ENCODE measurements at places on chromosomes 13 and 19.
A peak's percentile ranks its signal among the peaks of the same experiment; 100 is the strongest.

DNA sequence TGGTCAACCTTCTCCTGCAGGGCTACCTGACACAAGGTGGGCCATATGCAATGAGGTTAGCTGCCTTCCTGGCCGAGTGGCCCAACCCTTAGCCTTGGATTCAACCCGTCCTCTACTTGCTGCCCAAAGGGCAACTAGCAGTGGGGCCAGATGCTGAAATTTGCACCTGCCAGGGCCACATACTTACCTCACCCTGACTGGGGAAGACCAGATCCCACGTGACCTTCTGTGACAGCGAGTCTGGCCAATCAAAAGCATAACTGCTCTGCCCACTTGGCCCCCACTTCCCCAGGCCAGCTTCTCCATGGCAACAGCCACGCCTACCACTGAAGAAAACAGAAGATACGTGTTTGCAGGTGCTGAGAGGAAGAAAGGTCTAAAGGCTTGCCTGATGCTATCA lies 10.9 kb downstream of the PEG3 start:
- no peak for DNase-seq

GRCh38 chr19:30061223-30062064 lies 119.4 kb downstream of the URI1 start:
- no peak for DNase-seq

GRCh38 chr13:35228536-35228935 lies 248.0 kb downstream of the MAB21L1 start:
- DNase-seq = no peak

DNA sequence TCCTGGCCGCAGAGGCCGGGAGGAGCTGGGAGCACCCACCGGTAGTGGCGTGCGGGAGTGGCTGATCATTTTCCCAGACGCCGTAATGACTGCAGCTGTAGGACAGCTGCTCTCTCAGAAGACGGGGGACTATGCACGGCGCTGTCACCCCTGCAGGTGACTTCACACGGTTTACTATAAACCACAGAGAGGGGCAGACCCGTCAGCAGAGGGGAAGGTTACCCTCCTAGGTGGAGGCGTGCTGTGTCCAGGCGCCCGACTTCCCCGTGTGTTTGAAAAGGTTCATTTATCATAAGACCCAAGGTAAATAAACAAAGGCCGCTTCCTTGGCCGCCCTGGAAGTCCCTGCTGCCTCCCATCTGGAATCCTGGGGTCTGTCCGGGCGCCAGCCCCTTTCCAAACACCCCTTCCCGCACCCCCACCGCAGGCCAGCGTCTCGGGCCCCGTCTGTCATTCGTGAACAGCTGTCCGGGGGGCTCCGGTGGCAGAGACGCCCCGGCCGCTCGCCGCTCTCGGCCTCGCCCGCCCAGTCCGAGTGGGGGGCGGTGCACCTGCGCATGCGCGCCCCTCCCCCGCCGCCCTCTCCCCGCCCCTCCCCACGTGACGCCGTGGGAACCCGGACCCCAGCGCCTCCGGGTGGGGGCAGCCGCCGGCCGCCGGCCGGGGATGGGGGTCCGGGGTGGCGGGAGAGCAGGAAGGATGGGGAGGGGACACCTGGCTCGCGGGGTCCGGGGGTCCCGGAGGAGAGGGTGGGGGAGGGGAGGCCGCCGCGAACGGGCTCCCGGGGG lies 915 bp downstream of the SHC2 start:
- peak; percentile 18 for DNase-seq

- DNase-seq = peak; percentile 20
Observed at GRCh38 chr13:101700598-101700997, 248.1 kb downstream of the ITGBL1 start.

GRCh38 chr19:34651747-34652146 lies 25.2 kb downstream of the SCGB2B2 start:
- no peak for DNase-seq

- DNase-seq = peak; percentile 75
Observed at GRCh38 chr19:2476451-2477140, 669 bp downstream of the GADD45B start.

DNA sequence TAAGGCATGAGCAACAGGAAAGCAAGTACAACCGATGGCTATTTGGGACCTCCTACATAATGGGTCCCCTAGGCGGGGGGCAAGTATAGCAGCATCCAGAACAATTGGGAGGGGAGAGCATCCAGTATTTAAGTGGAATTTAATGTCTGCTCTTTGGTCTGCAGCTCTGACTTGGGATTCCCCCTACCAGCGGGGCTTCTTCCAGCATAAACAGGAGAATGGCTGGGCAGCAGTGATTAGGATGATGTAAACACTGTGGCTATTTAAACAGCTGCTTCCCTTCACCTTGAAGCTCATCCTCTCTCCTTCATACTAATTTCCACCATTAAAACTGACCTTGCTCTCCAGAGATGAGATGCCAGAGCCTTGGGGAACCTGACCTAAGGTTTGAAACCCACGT lies 73.9 kb upstream of the OXGR1 start:
- no peak for DNase-seq

GRCh38 chr13:105658431-105658830 lies 877.0 kb downstream of the EFNB2 start:
- DNase-seq = no peak

All from RPMI7951 (cell line).